Activated CD8-positive, alpha-beta memory T cell treated with anti-CD3 and anti-CD28 coated beads for 1 hour (primary cell): ENCODE measurements at places on chromosomes 1 and 21.

DNA sequence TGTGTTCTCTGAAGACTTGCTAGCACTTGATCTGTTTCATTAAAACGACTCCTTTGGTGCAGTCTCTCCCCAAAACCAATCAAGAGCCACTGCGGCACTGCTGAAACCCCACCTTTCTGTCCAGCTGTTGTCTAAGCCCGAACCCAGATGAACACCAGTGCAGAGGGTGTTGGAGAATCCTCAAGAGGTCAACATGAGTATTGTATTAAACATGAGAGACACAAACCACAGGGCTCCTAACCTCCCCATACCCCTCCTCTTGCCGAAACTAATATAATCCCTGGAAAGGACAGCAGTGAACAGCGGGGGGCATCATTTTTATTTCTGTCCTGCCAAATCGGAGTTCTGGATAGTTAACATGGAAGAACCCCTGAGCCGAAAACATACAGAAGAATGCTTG lies 333.9 kb downstream of the CAMTA1 start:
- DNase-seq: no peak

GRCh38 chr21:30642564-30642963 lies at the start of gene KRTAP20-3:
TSS of gene KRTAP20-3 (plus strand) at chr21:30642864.
- DNase-seq: no peak

GRCh38 chr1:54262244-54262643 lies 62.3 kb downstream of the MRPL37 start:
- no peak for DNase-seq

- no peak for DNase-seq
Observed at GRCh38 chr21:34865400-34866241, 183.5 kb downstream of the RUNX1 start.

DNA sequence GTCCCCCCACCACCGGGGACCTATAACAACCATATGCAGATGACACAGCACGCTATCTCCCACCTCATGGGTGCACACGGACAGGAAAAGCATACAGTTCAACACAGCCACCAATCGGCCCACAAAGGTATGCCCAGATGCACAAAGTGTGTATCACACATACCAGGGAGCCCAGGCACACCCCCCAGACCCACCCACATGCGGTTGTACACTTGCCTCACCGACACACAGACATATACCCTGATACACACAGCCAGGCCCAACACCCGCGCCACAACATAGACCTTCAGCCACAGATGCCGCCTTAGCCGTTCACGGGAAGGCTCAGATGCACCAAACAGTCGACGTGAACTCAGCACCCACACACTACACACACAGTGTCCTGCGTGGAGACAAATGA lies 5.5 kb downstream of the CROCC start:
- DNase-seq: no peak

GRCh38 chr1:14987829-14988603 lies 165.5 kb upstream of the TMEM51 start:
- no peak for DNase-seq

DNA sequence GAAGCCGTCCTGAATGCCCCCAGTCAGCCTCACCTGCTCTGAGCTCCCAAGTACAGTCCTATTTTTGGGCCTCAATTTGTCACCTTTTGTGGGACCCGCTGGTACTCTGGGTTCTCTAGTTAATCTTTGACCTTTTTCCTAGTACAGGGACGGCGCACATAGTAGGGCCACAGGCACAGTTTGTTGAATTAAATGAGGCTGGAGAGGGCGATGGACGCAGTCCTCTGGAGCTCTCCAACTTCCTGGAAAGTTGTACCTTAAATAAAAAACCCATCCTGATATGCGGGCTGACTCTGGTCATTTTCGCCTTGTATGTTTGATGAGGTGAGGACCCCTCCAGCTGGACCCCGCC lies 4.8 kb downstream of the FAM110D start:
- no peak for DNase-seq
